RCC 7860 (cell line): ENCODE measurements at places on chromosomes 5 and 9.

DNA sequence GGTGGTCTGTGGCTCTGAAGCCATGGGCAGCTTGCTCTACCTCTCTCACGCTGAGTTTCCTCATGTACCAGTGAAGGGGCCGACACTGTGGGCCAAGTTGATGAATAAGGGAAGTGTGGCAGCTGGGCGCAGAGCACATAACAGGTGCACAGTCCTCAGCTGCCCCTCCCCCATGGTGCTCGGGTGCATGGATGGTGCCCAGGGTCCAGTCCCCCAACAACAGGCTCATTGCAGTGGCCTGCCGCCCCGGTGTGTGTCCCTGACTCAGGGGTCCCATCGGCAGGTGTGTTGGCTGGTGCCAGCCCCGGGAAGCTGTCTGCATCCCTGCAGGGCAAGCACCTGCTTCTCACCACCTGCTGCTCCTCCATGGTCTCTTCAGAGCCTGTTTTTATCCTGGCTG, 36.6 kb downstream of the COL5A1 start:
- DNase-seq = no peak

GRCh38 chr9:4603830-4604229, 58.3 kb upstream of the PLPP6 start:
- no peak for DNase-seq

DNA sequence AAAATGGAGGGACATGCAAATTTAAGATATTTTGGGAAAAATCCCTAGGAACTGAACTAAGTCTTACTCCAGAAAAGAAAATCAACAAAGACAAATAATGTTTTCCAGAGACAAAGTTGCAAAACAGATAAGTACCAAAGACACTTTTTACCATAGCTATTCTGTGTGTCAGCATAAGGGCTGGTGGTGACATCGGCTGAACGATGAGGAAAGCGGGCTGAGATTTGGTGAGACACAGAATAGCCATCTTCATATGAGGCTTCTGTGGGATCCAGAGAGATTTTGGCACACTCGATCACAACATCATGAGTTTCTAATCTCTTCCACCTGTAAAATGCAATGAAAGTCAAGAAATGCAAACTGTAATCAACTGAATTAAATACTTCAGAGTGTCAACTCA, 32.3 kb downstream of the TSC1 start:
- no peak for DNase-seq

- no peak for DNase-seq
Measured at GRCh38 chr9:123866497-123866896, 63.4 kb downstream of the DENND1A start.

- DNase-seq = no peak
Measured at GRCh38 chr9:95903398-95903797, 27.9 kb downstream of the ERCC6L2 start.

GRCh38 chr9:113343732-113344231, 3.7 kb upstream of the WDR31 start:
- DNase-seq = no peak

DNA sequence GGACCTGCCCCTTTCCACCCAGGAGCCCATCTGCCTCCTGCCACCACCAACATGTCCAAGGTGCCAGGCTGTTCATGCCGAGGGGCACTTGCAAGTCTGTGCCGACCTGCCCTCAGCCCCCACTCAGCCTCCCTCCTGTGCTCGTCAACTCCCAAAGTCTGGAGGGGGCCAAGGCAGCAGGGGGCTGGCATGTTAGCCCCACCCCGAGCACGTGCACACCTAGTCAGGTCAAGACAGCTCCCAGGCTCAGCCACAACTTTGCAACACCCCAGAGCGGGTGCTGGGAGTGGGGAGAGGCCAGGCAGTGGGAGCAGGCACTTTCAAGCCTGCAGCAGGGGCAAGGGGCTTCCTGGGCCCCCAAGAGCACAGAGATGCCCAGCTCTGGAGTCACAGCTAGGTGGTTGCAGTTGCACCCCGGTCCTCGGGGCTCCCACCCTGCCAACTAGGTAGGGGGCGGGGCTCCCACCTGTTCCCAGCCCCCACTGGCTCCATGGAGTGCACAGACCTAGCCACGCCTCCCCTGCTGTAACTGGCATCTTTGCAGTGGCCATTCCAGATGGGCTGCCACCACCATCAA, 272.5 kb downstream of the CETN3 start:
- no peak for DNase-seq

- DNase-seq = no peak
Measured at GRCh38 chr5:176700239-176700847, 53.1 kb downstream of the TSPAN17 start.

DNA sequence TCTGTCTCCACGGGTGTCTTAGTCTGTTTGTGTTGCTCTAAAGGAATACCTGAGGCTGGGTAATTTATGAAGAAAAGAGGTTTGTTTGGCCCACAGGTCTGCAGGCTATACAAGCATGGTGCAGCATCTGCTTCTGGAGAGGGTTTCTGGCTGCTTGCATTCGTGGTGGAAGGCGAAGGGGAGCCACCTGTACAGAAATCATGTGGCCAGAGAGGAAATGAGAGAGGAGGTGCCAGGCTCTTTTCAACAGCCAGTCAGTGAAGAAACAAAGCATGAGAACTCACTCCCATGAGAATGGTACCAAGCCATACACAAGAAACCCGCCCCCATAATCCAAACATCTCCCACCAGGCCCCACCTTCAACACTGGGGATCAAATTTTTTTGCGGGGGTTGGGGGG, 53.4 kb downstream of the PFDN1 start:
- DNase-seq = no peak

DNA sequence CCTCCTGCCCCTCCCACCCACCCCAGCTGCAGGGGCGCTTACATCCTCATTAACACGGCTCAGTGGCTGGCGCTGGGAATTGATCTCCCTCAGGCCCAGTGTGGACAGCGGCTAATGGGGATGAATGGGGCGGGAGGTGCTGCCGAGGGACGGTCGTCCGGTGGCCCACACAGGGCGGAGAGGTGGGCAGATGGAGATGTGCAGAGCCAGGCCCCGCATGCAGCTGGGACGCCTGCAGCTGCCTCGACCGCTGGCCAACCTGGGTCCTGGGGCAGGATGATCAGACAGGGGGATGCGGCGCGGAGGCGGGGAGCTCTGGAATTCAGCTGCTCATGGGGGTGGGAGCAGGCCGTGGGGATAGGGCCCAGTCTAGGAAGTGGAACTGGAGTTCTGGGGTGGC, 17.6 kb downstream of the TSPAN17 start:
- no peak for DNase-seq

DNA sequence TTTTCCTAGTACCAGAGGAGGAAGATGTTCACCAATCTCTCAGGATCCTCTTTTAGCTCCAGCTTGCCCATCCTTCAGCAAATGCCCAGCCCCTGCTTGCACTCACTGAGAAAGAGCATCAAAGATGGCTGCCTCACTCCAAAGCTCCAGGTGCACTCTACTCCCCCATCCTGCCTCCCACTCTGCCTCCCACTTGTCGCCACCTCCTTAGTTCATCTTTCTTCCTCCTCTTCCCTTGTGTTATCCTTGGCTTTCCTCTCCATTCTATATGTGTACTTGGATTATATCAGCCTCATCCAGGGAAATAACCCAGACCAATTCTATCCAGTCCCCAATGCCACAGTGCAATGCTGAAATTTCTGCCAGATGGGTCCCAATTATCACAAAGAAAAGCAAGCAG, 87.1 kb upstream of the CPLX2 start:
- no peak for DNase-seq

- no peak for DNase-seq
Measured at GRCh38 chr9:121945281-121945680, 147.8 kb downstream of the TTLL11 start.

DNA sequence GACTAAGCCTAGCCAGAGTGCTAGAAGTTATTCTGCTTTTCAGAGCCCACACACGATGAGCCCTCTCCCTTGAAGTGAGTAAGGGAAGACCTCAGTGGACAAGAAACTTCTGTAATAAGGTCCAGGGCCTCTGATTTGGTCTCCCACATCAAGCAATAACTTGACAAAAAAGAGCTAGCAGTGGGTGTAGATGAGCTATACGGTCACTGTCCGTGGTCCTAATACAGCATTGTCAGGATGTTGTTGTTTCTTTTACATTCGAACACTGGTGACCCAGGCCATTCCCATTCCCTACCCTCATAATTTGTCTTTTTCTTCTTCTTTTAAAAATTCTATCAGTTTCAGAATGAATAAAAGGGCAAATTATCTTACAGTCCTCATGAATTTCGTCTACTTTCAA, 5.2 kb downstream of the PCSK1 start:
- no peak for DNase-seq

DNA sequence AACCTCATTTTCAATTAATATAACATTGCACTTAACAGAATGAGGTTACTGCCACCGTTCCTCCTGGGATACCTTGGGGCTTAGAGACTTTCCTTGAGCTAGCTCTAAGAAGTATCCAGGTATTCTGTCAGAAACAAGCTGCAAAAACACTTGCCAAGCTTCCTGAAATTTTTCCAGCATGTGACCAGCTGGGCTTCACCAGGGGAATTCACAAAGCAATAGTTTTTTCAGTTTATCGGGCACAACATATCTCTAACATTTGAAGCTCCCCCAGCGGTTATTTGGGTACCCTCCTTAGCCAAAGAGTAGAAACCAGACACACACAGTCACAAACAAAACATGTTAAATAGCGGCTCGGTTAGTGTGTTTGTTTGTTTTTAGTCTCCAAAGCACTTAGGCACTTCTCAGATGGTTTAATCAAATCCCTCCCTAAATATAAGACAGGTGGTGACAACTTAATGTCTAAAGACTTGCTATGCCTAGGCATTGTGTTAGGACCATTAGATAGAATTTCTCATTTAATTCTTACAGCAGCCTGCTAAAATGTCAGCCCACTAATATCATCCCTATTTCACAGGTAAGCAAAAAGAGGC, 278.2 kb downstream of the GLIS3 start:
- no peak for DNase-seq

- no peak for DNase-seq
Measured at GRCh38 chr9:70791936-70792335, 329.5 kb downstream of the TRPM3 start.

- no peak for DNase-seq
Measured at GRCh38 chr5:25500635-25501034, 855.9 kb upstream of the CDH10 start.

- DNase-seq = no peak
Measured at GRCh38 chr9:98099346-98099745, 19.7 kb downstream of the TRIM14 start.

DNA sequence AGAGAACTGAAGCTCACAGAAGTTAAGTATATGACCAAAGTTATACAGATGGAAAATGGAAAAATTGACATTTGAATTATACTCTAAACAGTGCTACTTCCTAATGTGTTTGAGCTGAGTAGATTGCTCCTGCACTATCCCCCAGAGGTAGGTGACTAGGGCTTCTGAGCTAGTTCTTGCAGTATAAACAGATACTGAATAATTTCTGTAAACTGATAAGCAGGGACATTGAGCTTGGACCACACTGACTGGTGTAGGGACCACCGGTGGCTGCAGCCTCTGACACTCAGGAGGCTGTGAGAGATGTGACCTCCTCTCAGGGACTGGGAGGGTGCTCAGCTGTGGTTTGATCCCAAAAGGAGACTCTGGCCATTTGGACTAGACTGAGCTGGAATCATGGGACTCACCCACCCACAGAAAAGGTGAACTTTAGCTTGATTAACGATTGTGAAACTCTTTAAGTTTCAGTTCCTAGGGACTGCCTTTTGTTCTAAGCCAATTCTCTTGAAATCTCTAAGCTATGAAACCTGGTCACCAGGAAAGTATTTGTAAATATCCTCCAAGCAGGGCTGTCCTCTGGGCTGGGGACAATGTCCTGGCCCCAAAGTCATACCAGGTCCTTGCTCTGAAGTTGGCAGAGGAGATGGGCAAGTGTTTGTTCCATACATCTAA, 291.5 kb downstream of the SEC61B start:
- no peak for DNase-seq

- DNase-seq = no peak
Measured at GRCh38 chr5:150656191-150657132, 4.6 kb upstream of the MYOZ3 start.

- DNase-seq = peak; percentile 87
Measured at GRCh38 chr9:131668439-131669268, 71.2 kb downstream of the RAPGEF1 start.

DNA sequence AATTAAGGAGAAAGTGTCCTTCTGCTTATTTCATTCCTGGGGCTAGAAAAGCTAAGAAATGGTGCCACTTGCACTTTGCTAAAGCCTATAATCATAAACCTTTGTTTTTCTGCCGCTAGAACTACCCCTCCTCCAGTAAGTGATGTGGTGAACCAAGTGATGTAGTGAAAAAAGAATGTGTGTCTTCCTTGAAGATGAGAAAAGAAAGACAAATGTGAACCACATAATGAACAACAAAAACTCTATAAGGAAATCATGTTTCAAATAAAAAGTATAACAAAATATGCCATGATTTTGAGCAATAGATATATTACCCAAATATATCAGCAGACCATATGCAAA, 179.0 kb upstream of the SGCD start:
- DNase-seq = peak; percentile 14

GRCh38 chr9:105118636-105119035, 125.8 kb upstream of the SLC44A1 start:
- DNase-seq = no peak

- no peak for DNase-seq
Measured at GRCh38 chr5:83364312-83365299, 106.9 kb upstream of the VCAN start.

- no peak for DNase-seq
Measured at GRCh38 chr5:132528866-132529634, 14.3 kb downstream of the IL5 start.

- no peak for DNase-seq
Measured at GRCh38 chr5:133391354-133392136, 220.8 kb downstream of the FSTL4 start.

GRCh38 chr5:135149956-135150723, 116.1 kb upstream of the PITX1 start:
- no peak for DNase-seq

DNA sequence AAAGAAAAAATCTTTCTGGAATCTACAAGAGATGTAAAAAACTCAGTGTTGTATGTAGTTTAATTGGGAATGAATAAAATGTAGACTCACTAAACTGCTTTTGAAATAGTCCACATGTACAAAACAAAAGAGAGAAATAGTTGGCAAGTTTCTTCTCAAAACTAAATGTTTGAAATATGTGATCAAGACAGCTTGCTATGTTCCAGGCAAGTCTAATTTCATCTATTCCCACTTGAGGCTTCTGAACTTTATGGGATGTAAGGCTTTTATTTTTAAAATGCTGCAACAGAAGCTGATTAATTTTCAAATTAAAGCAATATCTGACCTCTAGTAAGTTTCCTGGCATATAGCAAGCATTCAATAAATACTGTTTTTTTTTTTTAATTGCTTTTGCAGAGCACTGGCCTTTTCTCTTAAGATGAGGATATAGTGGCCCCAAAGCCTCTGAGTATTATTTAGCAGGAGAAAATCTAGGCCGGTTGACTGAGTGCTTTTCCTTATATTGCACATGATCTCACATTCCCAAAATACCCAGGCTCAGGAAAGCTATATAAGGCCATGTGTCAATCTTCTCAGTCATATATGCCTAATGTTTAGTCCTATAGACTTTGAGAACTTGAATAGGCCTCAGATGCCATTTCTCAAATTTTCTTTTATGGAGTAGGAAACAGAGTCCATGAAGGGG, 183.2 kb downstream of the NTRK2 start:
- no peak for DNase-seq

GRCh38 chr5:16392718-16393117, 72.9 kb downstream of the ZNF622 start:
- DNase-seq = no peak
